Posterior cingulate gyrus (tissue), 11 donors: ENCODE measurements at places on chromosomes 6 and 20.

- no peak for DNase-seq
Measured at GRCh38 chr20:62171245-62171644, 11.6 kb upstream of the MTG2 start.

GRCh38 chr6:18276610-18277236 is 12.4 kb upstream of the DEK start:
- DNase-seq = no peak

- DNase-seq = no peak
Measured at GRCh38 chr6:84425971-84426705, 198.7 kb upstream of the CEP162 start.

- no peak for DNase-seq
Measured at GRCh38 chr20:34941226-34941625, 14.4 kb downstream of the GSS start.

DNA sequence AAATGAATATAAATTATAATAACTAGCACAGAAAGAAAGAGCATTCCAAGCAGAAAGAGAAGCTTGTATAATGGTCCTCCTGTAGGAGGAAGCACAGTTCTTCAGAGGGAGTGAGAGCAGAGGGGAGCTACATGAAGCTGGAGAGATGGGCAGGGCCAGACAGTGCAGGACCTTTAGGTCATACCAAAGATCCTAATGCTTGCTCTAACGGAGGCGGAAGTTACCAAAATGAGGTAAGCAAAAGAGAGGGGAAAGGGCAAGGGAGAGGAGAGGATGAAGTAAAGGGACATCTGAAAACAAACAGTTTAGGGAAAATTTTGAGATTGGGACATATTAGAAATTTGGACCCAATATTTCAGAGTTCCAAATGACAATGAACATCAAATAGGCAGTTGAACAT is 50.2 kb downstream of the HBS1L start:
- no peak for DNase-seq

DNA sequence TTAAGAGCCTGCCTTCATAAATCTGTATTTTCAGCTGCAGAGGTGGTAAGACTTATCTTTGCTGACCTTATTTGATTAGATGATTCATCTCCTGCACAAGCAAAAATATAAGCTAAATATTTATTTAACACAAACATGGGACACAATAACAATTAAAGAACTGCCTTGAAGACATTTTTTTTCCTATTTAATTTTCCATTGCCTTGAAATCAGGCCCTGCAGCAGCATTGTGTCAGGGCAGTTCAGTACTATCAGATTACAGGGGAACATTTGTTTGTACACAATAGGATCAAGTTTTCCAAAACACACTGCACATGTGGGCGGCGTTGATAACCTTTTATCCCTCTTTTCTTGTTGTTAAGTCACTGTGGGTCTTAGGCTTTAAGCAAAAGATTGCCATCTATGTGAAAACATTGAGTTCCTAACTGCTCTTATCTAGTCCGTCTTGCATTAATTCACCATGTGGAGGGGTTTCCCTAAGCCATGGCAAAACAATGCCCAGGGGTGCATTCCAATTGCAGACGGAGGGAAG is 7.4 kb downstream of the ADGRF5 start:
- no peak for DNase-seq

DNA sequence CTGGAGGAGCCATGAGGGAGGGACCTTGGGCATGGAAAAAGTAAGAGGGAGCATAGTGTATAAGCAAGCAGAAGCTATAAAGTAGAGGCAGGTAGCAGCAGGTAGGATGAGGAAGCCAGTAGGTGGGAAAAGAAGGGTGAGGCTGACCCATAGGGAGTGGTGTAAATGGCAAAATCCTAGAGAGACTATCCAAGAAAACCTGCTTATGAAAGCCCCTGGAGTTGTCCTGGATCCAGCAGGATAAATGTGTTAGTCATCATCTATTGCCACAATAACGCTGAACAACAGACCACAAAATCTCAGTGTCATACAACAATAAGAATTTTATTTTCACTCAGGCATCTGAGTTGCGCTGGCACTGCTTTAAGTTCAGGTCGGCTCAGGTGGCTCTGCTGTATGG is 30.2 kb downstream of the CHD6 start:
- no peak for DNase-seq

DNA sequence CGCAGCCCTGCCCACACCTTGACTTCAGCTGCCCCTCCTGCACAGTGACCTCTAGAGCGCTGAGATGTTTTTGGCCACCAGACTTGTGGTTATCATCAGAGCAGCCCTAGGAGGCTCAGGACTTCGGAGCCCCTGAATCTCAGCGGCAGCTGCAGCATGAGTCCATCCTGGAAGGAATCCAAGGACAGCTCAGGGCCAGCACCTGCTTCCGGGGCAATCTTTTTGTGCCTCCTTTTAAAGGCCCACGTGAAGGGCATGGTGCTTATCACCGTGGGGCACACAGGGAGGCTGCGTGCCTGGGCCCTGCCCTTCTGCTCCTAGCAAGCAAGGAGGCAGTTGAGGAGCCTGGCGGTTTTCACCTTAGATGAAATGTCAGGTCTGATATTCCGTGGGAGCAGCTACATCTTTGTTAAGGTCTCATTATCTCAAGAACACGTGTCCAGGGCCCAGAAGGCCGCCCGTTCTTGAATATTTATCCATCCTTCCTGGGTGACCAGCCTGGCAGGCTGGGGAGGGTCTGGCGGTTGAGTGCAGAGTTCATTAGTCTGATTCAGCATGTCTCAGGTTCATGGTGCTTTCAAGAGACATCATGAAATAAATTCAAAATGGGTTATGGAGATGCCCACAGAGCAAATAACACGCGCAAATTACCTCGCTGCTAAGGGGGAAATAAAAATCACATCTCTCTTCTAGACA is 392.4 kb downstream of the TAF4 start:
- DNase-seq = no peak

DNA sequence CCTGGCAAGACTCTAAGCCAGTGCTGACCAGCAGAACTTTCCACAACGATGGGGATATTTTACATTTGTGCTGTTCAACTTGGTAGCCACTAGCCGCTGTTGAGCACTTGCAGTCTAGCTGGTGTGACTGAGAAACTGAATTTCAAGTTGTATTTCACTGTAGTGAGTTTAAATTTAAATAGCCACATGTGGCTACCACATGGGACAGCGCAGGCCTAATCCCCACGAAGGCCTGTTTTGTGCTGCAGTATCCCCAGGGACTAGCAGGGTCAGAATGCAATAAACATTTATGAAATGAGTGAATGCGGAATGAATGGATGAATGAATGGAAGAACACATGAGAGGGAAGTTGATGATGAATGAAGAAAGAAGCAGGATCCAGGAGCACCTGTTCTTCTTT is 115.8 kb downstream of the TRERF1 start:
- no peak for DNase-seq

DNA sequence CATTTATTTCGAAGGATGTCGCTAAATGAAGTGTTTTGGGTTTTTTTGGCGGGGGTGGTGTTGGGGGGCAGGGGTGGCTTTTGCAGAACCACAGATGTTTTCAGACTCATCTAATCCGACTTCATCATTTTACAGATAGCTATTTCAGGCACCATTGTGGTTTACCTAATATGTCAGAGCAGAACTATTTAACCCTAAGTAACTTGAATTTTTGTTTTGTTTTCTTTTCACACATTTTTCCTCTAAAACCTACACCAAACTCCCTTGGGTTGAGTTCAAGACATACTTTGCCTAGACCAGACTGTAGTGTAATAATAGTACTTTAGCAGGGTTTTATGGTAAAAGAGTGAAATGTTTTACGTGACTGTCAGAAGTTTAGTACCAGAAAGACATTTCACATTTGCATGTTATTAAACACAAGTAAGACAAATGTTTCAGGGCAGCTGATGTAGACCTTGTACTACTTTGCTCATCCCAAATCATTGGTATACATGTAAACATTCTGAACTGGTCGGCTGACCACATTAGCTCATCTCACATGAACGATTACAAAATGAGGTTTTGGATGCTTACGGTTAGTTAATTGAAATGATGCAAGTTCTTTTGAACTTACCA is 37.7 kb downstream of the MAP3K4 start:
- no peak for DNase-seq

DNA sequence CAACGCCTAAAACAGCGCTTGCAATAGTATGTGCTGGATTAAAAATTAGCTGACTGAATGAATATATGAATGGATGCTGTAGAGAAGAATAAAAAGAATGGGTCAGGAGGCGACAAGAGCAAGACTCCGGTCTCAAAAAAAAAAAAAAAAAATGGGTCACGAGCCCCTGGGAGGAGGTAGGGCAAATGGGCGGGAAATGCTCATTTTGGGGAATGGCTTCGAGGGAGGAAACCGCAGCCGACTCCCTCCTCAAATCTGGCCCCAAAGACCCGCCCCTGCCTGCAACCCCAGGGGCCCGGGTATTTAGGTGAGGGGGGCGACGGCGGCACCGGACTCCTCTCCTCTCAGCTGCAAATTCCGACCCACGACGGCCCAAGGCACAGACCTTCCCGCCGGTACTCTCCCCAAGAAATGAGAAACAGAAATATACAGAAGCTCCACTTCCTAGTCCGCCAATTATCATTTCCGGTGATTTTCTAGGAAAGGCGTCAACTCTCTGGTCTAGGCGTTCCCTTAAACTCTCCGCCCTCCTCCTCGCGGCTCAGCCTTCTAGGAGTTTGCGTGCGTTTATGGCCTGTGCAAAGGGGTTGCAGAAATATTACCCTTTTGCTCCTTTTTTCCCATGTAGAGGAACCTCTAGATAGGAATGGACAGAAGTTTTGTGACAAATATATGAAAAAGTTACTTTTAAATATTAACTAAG is at the start of gene ZNF311:
Gene ZNF311, minus strand, starts transcription at position 133 of the 703 bp plus-strand sequence. CDS start 1,361 bp downstream, outside the sequence.
- no peak for DNase-seq

DNA sequence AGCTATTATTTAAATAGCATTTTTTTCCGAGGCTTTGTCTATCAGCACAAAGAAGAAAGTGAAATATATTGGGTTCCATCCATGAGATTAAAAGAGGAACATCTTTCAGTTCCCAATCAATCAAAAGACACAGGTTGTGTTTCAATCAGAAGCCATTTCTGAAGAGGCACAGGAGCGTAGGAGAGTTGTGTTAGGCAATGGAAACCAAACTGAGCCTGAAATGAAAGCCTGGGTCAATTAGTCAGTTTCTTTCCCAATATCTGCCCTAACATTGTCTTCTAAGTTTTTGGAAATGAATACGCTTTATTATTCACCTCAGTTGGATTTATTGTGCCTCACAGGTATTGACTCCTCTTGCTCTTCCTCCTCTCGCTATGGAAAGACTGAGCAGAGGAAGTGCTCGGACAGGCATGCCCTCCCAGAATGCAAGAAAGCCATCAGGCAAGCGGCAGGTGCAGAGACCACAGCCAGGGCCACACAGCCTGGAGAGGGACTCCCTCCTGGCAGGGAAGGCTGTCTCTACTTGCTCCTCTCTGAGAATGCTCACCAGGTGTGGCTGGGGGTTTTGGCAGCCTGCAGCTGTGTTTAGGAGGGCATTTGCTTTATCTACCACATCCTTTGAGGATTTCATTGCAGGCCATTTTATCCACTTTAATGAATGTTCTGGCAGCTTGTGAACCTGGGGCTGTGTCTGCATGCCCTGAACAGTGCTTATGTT is 100.8 kb upstream of the NEDD9 start:
- DNase-seq = no peak

- no peak for DNase-seq
Measured at GRCh38 chr20:35434085-35435005, 3.7 kb downstream of the GDF5 start.

DNA sequence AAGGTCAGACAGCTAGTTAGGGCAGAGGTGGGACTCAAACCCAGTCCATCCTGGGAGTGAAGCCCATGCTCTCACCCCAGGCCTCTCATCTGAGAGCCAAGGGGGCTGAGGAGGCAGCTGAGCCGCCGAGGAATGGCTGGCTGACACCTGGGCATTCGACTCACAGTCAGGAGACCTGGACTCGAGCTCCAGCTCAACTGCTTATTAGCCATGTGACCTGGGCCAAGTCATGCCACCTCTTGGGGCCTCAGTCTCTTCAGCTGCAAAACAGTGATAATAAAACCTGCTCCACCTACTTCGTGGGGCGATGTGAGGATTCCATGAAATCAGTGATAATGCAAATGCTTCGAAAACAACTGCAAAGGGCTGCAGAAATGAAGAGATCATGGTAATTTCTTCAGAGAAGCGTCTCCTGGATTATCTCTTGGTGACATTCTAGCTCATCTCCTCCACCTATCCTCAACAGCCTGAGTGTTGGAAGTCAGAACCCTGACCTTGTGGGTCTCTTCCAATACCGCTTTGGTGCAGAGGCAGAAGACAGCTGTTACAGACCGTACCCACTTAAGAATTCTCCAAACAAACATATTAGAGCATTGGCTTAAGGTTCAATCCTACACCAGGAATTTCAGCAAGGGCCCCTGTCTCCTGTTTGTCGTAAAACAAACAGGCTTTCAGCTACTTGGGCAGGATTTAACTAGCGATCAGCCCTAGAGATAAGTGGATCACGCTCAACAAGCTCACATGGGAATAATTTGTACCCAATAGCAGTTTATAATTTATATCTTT is 60.0 kb upstream of the PIM1 start:
- DNase-seq = no peak

- DNase-seq = no peak
Measured at GRCh38 chr6:8462169-8462568, 26.8 kb upstream of the SLC35B3 start.

DNA sequence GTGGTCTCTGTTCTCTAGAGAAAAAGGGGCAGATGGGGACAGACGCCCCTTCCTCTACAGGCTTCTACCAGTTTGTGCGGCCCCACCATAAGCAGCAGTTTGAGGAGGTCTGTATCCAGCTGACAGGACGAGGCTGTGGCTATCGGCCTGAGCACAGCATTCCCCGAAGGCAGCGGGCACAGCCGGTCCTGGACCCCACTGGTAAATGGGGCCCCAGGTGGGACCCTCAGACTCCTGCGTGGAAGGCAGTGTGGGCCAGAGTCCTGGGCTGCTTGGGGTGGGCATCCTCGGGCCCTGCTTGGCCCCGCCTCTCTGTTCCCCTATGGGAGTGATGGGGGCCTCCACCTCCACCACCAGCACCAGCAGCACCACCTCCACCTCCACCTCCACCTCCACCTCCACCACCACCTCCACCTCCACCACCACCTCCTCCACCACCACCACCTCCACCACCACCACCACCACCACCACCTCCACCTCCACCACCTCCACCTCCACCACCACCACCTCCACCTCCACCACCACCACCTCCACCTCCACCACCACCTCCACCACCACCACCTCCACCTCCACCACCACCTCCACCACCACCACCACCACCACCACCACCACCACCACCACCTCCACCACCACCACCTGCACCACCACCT is 3.2 kb upstream of the TNFRSF6B start:
- no peak for DNase-seq

GRCh38 chr6:16482702-16483314 is 244.4 kb downstream of the GMPR start:
- DNase-seq = no peak

GRCh38 chr20:43124241-43124640 is 65.5 kb downstream of the PTPRT start:
- DNase-seq = no peak

DNA sequence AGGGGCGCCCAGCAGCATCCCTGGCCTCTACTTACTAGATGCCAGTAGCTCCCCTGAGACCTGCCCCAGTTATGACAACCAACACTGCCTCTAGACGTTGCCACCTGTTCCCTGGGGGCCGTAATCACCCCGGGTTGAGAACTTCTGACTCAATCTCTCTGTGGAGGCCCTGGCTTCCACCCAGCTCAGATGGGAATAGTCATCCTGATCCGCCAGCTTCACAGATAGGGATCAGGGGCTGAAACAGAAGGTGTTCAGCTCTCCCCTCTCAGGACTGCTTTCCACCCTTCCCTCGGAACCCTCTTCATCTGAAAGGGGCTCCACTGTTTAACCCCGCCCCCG is 3.3 kb downstream of the CAPN11 start:
- DNase-seq = no peak

- DNase-seq = no peak
Measured at GRCh38 chr6:43204271-43205105, 22.5 kb downstream of the CUL9 start.
